ENCODE measurements at places on chromosomes 6 and 20. TPM values are rescaled to one million over a fixed set of nuclear protein-coding genes. Genes with fewer than 3 reads are reported as not detected.

Gene FOXC1
- total RNA-seq, result 4.9 TPM

Gene CRYBG1
- 47.2 TPM for total RNA-seq

- no peaks in the 10 kb centered on the region for H3K36me3 ChIP-seq
- H3K27ac ChIP-seq, result no peak overlapping the region
- no peaks in the 10 kb centered on the region for H3K27me3 ChIP-seq
- no peaks in the 10 kb centered on the region for H3K4me1 ChIP-seq
- DNase-seq, result no peak
Observed at GRCh38 chr6:101294676-101295075, 98.8 kb upstream of the GRIK2 start.

GRCh38 chr6:75935473-75935793 is 137.0 kb downstream of the IMPG1 start:
- H3K27ac ChIP-seq, result no peak overlapping the region
- no peak for DNase-seq
- H3K4me1 ChIP-seq, result peaks cover 14% of the 10 kb centered on the region
- peaks cover 9% of the 10 kb centered on the region for H3K27me3 ChIP-seq
- H3K4me3 ChIP-seq, result peak overlapping the region; percentile 44
- H3K36me3 ChIP-seq, result no peaks in the 10 kb centered on the region

DNA sequence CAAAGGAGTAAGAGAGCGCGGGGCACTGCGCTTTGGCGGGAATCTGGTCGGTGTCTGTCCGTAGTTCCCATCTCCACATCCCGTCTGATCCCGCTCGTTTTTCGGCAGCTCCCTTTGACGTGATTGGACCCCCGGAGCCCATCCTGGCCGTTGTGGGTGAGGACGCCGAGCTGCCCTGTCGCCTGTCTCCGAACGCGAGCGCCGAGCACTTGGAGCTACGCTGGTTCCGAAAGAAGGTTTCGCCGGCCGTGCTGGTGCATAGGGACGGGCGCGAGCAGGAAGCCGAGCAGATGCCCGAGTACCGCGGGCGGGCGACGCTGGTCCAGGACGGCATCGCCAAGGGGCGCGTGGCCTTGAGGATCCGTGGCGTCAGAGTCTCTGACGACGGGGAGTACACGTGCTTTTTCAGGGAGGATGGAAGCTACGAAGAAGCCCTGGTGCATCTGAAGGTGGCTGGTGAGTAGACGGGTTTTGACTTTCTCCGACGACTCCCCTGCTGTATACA is 1.4 kb downstream of the BTN1A1 start:
- H3K4me3 ChIP-seq, result peak overlapping the region; percentile 37
- peak; percentile 32 for DNase-seq
- H3K4me1 ChIP-seq, result peaks cover 13% of the 10 kb centered on the region
- no peak overlapping the region for H3K27ac ChIP-seq
- H3K36me3 ChIP-seq, result no peaks in the 10 kb centered on the region
- no peaks in the 10 kb centered on the region for H3K27me3 ChIP-seq

GRCh38 chr6:20483887-20484497 is 50.3 kb upstream of the CDKAL1 start:
- no peak for DNase-seq
- H3K36me3 ChIP-seq, result peaks cover 55% of the 10 kb centered on the region
- peaks cover 8% of the 10 kb centered on the region for H3K4me1 ChIP-seq
- no peak overlapping the region for H3K27ac ChIP-seq
- H3K27me3 ChIP-seq, result no peaks in the 10 kb centered on the region
- no peak overlapping the region for H3K4me3 ChIP-seq
